ENCODE measurements at places on chromosomes 6 and 20.

DNA sequence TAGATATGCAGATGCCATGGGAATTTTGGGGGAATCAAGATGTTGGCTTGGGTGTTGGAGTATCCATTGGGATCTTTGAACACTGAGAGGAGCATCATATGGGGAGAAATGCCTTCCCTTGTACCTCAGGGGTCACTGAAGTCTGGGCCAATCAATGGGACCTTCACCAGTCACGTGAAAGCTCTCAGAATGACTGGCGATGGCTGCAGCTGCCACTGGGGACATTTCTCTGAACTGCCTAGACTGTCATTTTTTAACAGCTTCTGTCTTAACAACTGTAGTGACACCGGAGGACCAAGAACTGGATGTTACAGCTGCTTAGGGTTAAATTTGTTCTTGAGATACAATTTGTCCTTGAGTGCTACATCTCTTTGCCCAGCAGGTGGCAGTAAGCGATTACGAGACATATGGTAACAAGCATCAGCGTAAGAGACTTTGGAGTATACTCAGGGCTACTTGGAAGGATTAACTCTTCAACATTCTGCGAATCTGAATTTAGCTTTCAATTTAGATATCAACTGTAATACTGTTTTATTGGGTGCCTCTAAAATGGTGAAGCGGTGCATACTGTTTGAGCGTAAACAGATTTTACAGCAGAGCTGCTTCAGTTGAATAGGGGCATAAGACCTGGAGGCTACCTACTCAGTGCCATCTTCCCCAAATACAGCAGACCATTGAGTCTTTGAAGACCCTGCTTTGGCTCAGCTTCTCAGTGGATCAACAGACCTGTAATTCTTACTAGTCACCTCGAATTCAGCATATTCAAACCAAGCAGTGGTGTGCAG is 36.0 kb downstream of the CCN2 start:
- peak; percentile 44 for DNase-seq

DNA sequence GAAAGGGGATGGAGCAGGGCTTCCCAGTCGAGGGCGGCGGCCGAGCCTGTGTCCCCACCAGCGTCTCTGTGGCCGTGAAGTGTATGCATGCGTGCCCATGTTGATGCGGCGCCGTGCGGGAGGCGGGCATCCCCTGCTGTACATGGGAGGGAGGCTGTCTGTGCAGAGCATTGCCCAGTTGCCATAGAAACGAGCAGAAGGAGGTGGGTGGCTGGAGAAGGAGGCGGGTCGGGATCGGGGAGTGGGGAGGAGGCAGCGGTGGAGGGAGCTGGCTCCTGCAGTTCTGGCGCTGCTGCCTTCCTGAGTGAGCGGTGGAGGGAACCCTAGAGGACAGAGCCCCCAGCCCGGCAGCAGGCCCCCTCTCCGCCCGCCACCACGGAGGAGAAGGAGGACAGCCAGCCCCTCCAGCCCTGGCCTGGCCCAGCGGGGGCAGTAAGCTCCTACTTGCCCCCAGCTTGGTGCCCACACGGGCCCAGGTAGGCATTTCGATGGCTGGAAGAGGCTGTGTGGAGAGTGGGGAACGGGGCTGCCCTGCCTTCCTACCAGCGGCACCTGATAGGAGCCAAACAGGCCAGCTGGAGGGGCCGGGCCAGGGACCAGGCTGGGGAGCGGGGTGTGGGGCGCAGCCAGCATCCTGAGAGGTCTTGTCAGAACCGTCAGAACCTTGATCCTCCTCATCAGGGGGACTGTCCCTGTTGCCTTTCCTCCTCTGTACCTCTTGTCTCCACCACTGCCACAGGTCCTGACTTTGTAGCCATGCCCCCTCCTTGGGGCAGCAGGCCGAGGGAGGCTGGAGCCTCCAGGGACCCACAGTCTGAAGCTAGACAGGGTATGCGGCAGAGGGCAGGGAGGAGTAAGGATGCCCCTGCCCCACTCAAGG is 41.3 kb downstream of the SPDEF start:
- DNase-seq: no peak

DNA sequence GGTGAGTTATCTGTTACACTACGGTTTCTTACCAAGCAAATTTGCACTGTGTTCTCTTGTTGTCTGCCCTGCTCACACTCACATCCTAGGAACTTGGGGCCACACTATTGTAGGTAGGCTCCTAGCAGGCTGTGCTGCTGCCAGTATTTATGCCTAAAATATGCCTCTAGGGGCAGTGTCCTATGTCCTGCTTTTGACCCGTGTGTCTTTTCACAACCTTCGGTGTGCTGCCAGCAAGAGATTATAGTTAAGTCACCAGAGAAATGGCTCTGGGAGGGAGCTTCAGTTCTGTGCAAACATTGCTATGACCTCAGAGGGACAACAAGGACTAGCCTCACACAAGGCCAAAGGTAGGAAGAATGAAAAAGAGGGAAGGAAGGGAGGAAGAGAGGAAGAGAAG is 8.9 kb upstream of the TAAR5 start:
- DNase-seq: no peak

DNA sequence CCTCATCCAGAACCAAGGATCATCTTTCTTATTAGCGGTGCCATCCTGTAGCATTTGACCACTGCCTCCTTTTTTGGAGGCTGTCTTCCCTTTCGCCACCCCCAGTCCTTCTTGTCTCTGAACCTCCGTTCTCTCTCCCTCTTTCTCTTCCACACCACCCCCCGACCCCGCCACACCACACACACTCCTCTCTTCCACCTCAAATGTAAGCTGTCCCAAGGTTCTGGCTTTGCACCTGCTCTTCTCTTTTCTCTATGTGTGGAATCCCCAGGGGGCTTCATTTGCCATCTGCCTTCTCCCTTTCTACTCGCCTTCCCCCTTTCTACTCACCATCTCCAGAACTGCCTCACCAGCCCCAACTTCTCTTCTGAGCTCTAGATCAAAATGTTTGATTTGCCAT is 111.3 kb upstream of the CDYL start:
- DNase-seq: no peak

DNA sequence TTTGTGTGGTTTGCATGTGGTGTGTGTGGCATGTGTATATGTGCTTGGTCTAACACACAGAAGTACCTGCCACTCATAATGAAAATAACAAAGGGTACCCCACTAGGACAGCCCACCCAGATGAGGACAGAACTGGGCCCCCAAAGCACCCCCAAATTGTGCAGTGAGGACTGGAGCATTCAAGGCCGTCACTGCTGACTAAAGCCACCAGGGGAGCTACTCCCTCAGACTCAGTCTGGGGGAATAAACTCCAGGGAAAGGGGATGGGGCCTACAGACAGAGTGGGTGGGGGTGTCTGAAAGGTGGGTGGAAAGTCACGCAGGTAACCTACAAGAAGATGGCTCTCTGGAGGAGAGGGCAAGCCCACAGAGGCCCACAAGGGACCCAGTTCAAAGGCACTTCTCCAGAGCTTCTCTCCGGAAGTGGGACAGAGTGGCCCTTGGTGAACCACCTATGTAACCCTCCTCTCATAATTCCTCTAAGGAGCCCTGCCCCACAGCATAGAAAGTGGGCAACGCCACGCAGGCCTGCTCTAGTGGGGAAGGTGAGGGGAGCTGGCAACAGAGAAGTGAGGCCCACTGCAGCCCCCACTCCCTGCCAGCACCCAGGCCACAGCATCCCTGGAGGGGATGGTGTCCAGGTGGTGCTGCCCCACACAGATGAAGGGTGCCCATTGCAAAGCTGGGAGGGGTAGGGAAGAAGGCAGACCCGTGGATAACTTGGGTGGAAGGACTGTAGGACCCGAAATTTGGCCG is 122.8 kb upstream of the MAFB start:
- no peak for DNase-seq

DNA sequence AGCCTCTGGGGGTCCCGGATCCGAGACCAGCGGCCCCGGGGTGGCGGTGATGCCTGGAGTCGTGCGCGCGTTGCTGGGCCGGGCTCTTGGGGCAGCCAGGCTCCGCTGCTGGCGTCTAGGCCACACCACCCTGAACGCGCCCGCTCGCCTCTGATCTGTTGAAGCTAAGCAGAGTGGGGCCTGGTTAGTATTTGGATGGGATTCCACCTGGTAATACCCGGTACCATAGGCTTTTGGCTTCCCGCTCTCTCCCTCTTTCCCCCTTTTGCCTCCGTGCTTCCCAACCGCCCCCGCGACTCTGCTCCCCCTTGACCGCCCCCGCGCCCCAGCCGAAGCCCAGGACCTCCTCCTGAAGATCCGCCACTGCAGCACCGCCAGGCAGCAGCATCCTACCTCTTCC is 1383.5 kb upstream of the DEFB115 start:
- DNase-seq: no peak

DNA sequence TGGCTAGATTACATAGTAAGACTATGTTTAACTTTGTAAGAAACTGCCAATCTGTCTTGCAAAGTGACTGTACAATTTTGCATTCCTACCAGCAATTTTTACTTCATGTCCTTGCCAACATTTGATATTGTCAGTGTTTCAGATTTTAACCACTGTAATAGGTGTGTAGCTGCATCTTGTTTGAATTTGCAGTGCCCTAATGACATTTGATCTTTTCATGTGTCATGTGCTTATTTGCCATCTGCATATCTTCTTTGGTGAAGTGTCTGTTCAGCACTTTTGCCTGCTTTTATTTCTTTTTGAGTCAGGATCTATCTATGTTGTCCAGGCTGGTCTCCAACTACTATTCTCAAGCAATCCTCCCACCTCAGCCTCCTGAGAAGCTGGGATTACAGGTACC is 2.4 kb upstream of the PRPH2 start:
- DNase-seq: no peak

- no peak for DNase-seq
Measured at GRCh38 chr6:138331984-138332383, 45.7 kb upstream of the SMIM28 start.

- DNase-seq: no peak
Measured at GRCh38 chr6:170227996-170228945, 62.6 kb downstream of the DLL1 start.

DNA sequence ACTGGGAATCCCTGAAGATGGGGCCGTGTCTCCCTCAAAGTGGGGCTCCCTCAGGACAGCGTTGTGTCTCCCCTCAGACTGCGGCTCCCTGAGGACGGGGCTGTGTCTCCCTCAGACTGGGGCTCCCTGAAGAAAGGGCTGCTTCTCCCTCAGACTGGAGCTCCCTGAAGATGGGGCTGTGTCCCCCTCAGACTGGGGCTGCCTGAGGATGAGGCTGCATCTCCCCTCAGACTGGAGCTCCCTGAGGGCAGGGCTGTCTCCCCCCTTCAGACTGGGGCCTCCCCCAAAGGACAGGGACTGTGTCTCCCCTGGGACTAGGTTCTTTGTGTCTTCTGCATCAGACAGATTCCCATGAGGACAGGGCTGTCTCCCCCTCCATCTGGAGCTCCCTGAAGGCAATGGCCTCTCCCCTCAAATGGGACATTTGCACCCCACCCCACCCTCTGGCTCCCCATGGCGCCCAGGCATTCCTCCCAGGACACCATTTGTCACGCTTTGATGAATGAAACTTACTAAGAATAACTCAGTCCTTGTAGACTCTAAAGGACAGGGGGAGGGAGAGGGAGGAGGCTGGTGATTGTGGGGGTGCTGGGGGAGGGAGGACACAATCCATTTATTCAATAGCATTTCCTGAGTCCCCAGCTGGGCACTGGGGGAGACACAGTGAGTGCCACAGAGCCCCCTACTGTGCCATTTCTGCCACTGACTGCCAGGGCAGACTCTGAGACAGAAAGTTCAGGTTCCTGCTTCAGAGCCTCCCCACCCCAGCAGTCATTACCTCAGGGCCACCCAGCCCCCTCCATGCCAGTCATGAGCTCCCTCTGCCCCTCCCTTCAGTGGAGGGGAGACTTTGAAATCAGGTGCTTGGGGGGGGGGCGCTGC is 122.4 kb downstream of the MRPL14 start:
- DNase-seq: no peak

- DNase-seq: no peak
Measured at GRCh38 chr6:10425975-10426780, 11.3 kb upstream of the TFAP2A start.

DNA sequence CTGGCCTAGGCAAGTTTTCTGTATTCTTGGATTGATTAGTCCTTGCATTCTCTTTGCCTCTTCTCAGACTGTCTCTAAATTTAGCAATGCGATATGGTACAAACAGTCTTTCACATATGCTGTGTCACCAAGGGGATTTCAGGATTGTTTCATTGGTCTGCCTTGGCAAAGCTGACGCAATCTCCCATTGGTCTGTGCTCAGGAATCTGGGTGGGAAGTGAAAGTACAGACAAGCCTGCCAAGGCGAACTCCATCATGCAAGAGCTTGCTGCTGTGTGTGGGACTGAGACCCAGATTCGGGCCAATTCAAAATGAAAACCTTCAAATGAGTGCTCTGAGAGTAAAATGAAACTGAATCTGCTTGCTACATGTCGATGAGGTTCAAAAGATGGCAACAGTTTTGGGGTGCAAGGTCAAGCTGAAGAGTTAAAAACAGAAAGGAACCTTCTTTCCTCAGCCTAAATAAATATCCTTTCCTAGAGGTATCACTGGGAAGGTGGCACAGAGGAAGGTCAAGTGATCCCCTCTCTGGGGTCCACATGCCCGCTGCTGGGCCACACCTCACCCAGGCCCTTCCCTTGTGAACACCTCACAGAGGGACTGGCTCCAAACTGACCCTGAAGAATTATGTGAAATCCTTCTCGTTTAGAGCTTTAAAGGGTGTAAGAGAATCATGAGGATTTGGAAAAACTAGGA is 198.8 kb upstream of the PREP start:
- DNase-seq: peak; percentile 68

- no peak for DNase-seq
Measured at GRCh38 chr20:56111961-56112730, 106.8 kb upstream of the CBLN4 start.

- no peak for DNase-seq
Measured at GRCh38 chr6:53731866-53732636, 62.8 kb upstream of the LRRC1 start.

DNA sequence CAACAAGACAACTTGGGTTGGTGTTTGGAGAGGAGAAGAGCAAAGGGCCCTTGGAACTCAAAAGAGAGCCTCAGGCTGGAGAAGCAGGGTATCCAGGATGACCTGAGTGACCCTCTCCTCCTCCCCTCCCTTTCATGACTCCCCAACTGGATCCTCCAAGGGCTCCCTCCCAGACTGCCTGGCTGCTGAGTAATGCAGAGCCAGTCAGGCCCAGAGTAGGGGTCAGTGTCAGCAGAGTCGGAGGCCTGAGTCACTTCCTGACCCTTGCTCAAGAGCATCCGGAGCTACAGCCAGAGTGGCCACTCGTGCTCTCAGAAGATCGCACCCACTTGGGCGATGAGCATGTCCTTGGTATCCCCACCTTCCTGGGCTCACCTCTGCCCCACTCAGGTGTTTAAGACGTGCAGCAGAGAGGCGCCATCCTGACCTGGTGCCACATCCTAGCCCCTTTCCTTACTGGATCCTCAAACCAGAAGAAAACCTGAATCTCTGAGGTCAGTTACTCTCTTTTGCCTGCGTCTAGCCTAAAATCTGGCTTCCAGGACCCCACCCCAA is 2.8 kb upstream of the MAPK13 start:
- DNase-seq: no peak

GRCh38 chr6:27752038-27752885 is 159.9 kb downstream of the OR2B2 start:
- DNase-seq: peak; percentile 57

DNA sequence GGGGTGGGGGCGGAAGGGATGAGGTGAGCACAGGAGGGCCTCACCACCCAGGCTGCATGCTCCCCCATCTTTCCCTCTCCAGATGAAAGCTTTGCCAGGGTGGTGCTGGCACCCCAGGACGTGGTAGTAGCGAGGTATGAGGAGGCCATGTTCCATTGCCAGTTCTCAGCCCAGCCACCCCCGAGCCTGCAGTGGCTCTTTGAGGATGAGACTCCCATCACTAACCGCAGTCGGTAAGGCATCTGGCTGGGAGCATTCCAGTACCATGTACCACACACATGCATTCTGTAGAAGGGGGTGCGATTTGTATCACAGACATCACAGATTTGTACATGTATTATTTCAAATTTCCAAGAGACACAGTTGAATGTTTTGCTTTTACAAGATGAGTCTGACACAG is 40.6 kb upstream of the SRF start:
- no peak for DNase-seq
